ENCODE measurements at places on chromosomes 7 and 10. TPM values are rescaled to one million over a fixed set of nuclear protein-coding genes. Genes with fewer than 3 reads are reported as not detected.

The GRK5 gene
- 7.0 TPM for total RNA-seq

The ITIH5 gene
- 0.67 TPM for total RNA-seq

The CPA4 gene
- 28.1 TPM for total RNA-seq

The AZGP1 gene
- total RNA-seq = under 0.01 TPM

The ANLN gene
- 181 TPM for total RNA-seq

The GATA3 gene
- not detected for total RNA-seq

The LRGUK gene
- total RNA-seq = not detected

The ANKRD16 gene
- 4.6 TPM for total RNA-seq

The TDRD1 gene
- not detected for total RNA-seq

The OR6V1 gene
- total RNA-seq = not detected

The PIK3AP1 gene
- total RNA-seq = not detected

The MAGI2 gene
- 1.5 TPM for total RNA-seq

The FAM13C gene
- total RNA-seq = 0.50 TPM

The PTPRN2 gene
- 0.74 TPM for total RNA-seq

The SPDYE5 gene
- not detected for total RNA-seq

The GFRA1 gene
- 0.89 TPM for total RNA-seq

The GHRHR gene
- not detected for total RNA-seq

The AKR1C1 gene
- total RNA-seq = 28.4 TPM

All from bronchus fibroblast of lung (primary cell).